Stimulated activated CD8-positive, alpha-beta memory T cell treated with anti-CD3 and anti-CD28 coated beads, Interleukin-4, amount 100 ng/mL, for 1 hour (primary cell): ENCODE measurements at places on chromosomes 5 and 9.

DNA sequence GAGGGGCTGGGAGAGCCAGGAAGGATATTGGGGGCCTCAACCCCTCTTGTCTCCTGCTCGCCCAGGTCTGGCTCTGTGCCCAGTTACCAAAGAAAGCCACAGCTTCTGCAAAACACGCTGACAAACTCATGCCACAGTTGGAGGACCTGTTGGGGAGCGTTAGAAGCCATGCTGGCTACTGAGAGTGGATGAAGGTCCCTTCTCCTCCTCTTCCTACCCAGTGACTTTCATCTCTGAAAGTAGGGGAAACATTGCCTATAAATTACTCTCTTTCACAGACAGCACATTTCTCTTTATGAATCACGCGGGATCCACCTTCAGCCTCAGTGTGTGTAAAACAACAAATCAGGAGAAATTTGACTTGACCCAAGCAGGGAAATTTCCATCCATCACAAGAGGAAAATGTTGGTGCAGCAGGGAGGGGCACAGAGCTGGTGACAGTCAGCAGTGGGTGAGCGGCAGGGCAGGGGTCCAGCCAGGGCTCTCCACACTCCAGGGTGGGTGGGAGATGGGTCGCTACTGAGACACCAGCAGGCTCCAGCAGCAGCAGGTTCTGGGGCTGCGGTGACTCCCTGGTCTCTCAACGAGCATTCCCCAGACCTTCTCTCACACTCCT is 181.9 kb downstream of the FGF18 start:
- DNase-seq = no peak

DNA sequence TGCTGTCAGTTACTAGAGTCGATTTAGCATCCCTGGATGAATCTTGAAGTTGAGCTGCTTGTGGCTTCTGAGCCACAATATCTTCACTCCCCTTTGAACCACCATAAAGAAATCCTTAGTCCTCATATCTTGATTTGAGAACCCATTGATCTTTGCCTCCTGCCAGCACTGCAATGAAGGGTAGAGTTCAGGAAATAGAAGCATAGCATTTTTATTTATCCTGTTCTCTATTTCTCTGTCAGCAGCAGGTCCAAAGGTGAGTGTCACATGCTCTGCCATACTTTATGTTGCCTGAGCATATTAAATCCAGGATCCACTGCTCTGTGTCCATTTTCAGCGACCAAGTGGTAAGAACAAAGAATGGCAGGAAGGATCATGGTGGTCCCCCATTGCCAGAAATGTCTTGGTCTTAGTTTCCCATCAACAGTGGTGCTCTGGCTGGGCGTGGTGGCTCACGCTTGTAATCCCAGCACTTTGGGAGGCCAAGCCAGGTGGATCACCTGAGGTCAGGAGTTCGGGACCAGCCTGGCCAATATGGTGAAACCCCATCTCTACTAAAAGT is 80.2 kb upstream of the PANK3 start:
- DNase-seq = no peak

- no peak for DNase-seq
These were observed 201.0 kb upstream of the VLDLR start for GRCh38 chr9:2420543-2420942.

- no peak for DNase-seq
These were observed 88.0 kb downstream of the TNC start for GRCh38 chr9:115030006-115030405.

GRCh38 chr9:78314550-78314949 is 17.6 kb downstream of the PSAT1 start:
- DNase-seq = no peak

- DNase-seq = no peak
These were observed 3.5 kb upstream of the WDR38 start for GRCh38 chr9:124849801-124850200.

GRCh38 chr9:136291306-136292025 is 12.4 kb downstream of the CCDC187 start:
- DNase-seq = no peak

DNA sequence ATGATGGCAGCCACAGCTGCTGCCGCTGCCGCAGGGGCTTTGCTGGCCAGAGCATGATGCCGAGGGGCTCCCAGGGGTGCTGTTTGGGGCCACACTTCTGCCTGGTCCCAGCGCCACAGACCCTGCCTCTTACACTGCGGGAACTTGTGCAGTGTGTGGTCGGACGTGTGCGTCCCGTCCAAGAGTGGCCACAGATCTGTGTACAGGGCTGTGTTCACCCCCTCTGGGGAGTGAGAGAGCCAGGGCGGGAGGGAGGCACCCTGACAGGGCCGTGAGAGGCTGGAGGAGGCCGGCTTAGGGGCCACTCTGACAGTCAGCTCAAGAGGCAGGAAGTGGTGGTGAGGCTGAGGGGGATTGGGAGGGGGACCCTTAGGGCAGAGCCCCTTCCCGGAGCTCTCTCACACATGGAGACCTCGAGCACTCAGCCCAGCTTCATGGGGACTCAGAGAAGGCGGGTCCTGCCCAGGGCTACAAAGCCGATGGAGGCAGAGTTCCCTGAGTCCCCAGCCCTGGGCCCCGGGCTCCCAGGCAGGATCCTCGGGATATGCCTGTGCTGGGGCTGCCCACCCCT is 13.1 kb upstream of the CARD19 start:
- no peak for DNase-seq

- DNase-seq = no peak
These were observed 110.4 kb upstream of the GRHPR start for GRCh38 chr9:37311938-37312708.

- DNase-seq = no peak
These were observed 250.4 kb upstream of the IRX4 start for GRCh38 chr5:2133080-2133479.

DNA sequence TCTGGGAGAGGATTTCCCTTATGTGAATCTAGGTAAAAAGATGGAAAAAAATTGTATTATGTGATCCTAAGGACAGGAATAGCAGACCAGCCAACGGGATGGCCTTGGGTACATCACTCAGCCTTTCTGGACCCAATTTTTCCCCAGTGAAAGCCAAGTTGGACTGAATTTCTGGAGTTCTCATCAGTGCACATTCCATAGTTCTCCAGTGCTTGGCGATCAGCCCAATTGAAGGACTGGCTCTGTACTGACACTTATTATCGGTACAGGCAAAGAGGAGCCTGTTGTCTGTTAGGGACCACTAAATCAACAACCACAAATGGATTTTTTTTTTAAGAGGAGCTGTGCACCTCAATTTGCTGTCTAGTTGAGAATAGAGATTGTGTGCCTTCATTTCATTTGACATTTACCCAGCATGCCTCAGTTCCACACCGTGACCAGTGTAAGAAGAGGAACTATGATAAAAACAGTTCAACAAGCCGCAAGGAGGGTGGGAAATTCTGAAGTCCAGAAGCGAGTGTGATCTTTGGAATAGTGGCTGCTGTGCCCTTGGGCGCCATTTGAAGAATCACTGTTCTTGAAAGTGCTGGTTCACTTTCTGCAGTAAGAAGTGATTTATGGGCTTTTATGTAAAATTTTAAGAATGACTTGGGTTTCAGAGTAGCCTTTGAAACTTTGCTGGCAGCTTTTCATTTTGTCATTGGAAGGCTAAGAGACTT is 8.0 kb downstream of the ARL10 start:
- DNase-seq = no peak

DNA sequence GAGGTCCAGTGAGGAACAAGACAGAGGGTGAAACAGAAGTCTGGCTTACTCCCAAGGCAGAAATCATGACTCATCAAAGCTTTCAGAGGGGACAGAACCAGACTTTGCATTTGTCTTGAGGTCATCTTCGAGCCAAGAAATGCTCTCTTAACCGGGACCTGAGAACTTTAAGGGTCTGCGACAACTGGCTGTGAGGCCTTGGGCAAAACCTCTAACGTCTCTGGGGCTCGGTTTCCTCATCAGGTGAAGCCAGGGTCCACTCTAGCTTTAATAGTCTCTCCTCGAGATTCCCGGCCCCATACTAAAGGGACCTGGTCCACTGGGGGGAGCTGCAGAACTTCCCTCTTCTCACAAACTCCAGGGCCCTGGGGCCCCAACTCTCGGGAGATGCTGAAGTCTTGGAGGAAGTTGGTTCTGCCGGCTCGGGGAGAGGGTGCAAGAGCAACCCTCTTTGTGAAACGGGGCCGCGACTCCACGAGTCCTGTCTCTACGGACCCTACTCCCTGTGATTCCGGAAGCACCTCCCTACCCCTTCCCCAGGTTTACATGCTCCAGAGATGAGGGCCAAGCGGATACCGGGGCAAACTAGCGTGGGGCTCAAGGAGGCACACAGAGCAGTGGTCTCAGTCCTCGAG is 2.6 kb downstream of the GLIS3 start:
- DNase-seq = no peak

DNA sequence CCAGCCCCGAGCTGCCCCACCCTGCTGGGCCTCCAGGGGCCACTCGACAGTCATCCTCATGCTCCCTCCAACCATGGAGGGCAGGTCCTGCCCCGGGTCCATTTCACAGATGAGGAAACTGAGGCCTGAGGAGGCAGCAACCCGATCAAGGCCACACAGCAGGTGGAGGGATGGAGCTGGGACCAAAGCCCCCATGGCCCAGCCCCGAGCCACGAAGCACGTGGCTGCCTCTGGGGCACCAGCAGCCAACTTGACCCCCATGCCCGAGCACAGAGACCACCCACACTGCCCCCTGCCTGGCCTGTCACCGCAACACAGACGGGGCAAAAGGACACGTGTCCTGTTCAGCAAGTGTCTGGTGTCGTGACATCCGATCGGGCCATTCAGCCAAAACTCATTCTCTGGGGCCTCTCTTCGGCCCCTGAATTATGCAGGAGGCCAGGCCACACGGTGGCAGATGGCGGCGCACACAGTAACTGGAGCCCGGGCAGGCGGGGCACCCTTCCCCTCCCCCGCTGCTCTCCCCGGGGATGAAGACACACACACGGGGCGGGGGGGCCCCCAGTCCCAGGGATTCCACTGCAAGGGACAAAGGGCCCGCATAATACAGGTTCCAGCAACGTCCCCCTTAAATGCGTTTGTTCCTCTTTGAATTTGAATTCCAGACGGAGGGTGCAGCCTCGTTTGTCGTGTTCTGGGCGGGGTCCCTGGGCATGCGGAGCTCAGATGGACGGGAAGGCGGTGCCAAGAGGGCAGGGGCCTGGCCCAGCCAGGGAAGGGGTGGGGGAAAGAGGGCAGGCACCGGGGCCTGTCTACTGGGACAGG is 29.4 kb upstream of the TMEM250 start:
- no peak for DNase-seq

DNA sequence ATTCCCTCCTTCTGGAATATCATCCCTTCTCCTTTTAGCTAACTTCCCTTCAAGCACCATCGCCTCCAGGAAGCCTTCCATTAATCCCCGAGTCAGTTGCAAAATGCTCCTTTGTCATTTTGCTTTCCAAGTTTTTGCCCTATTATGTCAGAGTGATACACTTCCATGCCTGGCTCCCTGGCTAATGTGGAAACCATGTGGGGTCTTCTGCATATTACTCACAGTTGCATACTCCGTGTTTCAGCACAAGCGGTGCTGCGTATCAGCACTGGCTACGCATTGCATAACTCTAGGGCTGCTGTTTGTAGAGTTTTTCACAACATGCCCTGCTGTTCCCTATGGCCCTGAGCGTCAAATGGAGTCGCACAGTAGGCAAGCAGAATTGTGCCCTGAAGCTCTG is 1.9 kb downstream of the TEX53 start:
- DNase-seq = no peak
